ENCODE measurements at places on chromosomes 13 and 19.

DNA sequence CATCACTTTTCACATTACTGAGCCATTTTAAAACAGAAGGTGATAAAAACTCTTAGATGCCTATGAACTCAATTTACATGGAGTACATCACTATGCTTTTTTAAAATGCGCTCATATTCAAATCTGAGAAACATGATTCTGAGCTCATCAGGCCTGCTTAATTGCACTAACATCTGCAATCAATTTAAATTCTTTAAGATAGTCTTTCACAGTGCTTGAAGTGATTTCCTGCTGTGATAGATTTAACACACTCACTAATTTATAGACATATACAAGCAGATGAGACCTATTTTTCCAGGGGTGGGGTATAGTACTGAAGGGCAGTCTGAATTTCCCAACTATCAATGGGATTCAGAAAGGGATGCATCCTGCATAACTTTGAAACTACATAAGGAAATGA, 82.9 kb downstream of the DIAPH3 start:
- no peak for DNase-seq

- no peak for DNase-seq
Observed at GRCh38 chr19:49746206-49746958, 16.7 kb downstream of the TSKS start.

GRCh38 chr13:44169018-44169911, 204.4 kb upstream of the SERP2 start:
- DNase-seq: no peak

DNA sequence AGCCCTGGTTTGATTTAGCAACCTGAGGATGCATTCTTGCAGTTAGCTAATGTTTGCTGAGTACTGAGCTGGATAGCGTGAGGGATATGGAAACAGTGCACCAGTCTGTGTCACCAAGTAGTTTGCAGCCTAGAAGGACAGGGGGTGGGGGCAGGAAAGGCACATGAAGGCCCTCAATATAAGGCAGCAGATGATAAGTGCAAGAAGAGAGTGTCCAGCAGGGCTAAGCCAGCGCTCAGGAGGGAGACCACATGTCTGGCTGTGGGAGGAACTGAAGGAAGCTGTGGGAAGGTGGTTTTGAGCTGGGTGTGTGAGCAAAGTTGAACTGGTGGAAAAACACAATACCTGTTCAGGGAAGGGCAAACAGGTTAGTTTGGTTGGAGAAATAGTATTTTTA, 1.7 kb downstream of the CXCL17 start:
- DNase-seq: no peak

- DNase-seq: no peak
Observed at GRCh38 chr13:32362574-32362973, 47.3 kb downstream of the BRCA2 start.

Data from mesothelial cell of epicardium (in vitro differentiated cells).